ENCODE measurements at places on chromosomes 5 and 9. TPM values are rescaled to one million over a fixed set of nuclear protein-coding genes. Genes with fewer than 3 reads are reported as not detected.

Gene PDE6A
- total RNA-seq = not detected

DNA sequence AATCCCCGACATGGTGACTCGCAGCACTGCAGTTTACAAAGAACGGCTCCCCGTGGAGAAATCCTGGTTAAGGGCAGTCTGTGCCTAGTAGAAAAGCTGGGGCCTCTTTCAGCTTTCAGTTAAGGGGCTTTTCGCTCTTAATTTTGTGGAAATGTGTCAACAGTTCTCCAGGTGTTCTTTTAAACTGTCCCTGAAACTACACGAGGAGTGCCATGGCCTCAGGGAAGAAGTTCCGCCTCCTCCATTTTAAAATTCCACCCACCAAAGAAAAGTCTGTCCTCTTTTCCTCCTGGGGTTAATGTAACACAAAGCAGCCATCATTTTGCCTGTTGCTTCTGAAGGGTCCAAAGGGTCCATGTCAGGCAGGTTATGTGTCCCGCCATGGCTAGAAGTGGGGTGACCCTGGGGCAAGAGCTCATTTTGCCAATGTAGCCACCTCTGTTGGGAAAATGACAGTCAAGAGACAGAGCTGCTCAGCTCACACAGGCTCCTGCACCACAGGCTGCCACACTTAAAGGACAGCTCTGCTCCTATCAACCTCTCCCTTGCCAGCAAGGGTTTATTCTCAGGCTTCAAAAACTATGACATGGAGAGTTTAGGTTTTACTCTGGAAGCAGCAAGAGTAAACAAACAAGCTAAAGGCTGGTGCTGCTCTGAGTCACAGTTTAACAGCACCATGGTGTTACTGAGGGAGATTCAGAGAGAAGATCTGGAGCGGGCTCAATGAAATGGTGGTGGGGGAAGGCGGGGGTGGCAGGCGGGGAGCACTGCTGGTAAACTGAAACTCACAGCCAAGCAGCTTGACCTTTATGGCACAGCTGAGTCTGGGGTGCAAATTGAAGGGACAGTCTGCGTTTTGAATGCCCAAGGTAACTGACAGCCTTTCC, 3.2 kb downstream of the WHRN start:
- DNase-seq = no peak

- no peak for DNase-seq
Observed at GRCh38 chr9:27817747-27818146, 244.5 kb upstream of the C9orf72 start.

- no peak for DNase-seq
Observed at GRCh38 chr9:74362423-74362822, 134.7 kb upstream of the RORB start.

Gene C9orf152
- total RNA-seq = 7.9 TPM

GRCh38 chr5:54602475-54602874, 84.9 kb downstream of the SNX18 start:
- DNase-seq = no peak

DNA sequence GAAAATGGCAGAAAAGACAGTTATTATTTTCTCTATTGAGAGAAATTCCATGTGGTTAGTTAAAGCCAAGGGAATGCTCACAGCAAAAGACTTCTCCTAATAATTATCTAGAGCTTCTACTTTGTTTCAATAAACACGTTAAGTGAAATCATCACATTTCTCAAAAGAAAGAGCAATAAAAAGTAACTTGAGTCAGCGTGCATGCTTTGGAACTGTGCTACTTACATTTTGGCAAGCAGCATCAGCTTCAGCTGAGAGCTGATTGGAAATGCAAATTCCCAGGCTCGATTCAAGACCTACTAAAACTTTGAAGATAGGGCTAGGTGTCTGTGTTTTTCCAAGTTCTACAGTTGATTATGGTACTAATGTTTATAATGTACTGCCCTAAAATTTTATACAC, 132.1 kb downstream of the CDH18 start:
- DNase-seq = no peak

DNA sequence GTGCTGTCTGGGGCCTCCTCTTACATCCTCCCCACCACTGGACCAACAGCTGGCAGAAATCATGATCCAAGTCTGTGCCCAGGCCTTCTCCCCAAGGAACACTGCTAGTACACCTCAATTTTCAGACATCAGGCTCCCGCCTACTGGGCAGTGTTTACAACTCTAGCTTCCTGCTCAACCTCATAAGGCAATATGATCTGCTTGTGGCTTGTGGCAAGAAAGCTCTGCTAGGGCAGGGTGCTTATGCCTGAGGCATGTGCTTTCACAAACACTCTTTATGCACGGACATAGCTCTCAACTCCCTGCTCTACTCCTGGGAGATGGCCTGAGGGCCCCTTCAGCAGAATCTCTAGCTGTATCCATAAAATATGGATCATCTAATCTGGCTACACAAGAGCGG, 32.5 kb downstream of the SH3TC2 start:
- DNase-seq = no peak

Gene FOXD4L3
- total RNA-seq = not detected

GRCh38 chr5:141363952-141364660, at the start of gene PCDHGA5:
Gene PCDHGA5 (plus strand): TSS chr5:141364162. CDS start chr5:141364331, 169 bp downstream.
- no peak for DNase-seq

Measured in breast epithelium (tissue), 4 donors.